ENCODE measurements at places on chromosomes 5 and 9.

DNA sequence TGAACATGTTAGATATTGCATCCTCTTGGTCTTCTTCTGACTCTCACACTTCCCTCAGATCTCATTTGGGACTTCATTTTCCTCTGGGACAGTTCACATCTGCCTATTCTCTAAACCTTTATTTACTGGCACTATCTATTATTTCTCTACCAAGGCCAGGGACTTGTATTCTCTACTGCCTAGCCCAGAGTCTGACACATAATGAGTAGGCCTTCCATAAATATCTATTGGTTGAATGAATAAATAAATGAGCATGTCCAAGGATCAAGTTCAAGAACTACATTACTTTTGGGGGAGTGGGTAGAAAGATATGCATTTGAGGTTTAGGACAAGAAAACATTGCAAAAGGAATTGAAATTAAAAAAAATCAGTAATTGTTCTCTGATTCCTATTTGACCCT lies 250.3 kb downstream of the TRIM32 start:
- no peak for DNase-seq

DNA sequence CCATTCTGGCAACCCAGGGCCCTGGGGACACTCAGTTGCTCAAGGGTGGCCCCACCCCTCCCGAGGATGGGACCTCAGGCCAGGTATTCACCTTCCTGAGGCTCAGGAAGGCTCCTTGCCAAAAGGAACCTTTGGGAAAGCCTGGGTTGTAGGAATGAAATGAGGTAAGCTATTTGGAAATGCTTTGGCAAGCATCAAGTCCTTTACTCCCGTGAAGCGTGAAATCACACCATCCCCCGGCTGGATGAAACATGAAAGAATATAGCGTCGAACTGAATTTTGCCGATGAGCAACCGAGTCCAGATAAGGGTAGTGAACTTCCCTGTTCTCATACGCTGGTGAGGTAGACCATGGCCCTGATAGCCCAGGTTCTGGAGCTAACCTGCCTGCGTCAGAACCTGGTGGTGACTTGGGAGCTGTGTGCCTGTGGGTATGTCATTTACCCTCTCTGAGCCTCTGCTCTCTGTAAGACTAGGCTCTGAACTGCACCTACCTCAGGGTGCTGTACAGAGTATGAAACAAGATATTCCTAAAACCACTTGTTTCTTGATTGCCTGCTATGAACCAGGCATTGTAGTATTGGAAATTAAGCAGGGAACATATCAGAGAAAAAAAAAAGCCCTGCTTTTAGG lies 105.3 kb upstream of the BOD1 start:
- DNase-seq = no peak

DNA sequence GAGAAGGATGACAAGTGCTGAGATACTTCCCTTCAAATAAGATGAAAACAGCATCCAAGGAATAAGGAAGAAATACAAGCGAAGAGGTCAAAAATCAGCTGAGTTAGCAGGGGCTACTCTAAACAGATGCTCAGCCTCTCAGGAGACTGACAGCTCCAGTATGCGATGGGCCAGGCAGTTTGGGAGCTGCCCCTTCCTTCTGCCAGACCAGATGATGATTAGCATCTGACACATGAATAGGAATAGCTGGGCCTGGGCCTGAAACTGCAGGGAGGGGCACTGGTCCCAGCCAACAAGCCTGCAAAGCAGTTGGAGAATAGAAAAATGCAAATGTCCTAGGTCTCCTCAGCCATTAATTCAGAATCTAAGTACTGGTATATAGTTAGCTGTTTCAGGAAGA lies 13.1 kb upstream of the MAP3K1 start:
- DNase-seq = no peak

- DNase-seq = no peak
These were observed 69.9 kb downstream of the LRSAM1 start for GRCh38 chr9:127520941-127521918.

- DNase-seq = no peak
These were observed 342.0 kb downstream of the MLLT3 start for GRCh38 chr9:20280330-20280729.

GRCh38 chr5:171308453-171309275 lies at the start of gene TLX3:
TSS of gene TLX3 (plus strand) at chr5:171309248. CDS start at chr5:171309366, 118 bp downstream.
- DNase-seq = no peak

- DNase-seq = no peak
These were observed 60.6 kb downstream of the NSUN2 start for GRCh38 chr5:6572086-6572824.

DNA sequence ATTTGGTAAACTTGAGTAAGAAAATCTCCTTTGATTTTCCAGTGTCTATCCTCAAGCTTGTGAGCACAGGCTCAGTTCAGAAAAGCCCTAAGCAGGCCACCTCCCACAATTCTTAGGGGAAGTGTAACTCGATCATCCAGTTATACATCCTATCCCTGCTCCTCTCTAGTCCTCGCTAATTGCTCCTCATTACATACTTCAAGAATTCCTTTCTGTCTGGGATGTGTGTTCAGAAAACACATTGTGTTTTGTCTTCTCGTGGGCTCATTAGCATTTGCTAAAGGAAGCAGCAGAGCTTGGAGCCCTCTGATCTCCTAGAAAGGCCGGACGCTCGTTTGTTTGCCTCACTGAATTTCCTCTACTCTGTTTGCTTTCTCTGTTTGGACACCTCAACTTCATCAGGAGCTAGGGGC lies 268.2 kb upstream of the RFX3 start:
- DNase-seq = no peak

GRCh38 chr9:136087741-136088480 lies 7.2 kb downstream of the NACC2 start:
- DNase-seq = no peak

- DNase-seq = no peak
These were observed 1161.7 kb upstream of the DMAC1 start for GRCh38 chr9:8961186-8961851.

- no peak for DNase-seq
These were observed 13.1 kb downstream of the TLN1 start for GRCh38 chr9:35718721-35719511.

- no peak for DNase-seq
These were observed 69.1 kb downstream of the ABCA1 start for GRCh38 chr9:104858846-104859245.

DNA sequence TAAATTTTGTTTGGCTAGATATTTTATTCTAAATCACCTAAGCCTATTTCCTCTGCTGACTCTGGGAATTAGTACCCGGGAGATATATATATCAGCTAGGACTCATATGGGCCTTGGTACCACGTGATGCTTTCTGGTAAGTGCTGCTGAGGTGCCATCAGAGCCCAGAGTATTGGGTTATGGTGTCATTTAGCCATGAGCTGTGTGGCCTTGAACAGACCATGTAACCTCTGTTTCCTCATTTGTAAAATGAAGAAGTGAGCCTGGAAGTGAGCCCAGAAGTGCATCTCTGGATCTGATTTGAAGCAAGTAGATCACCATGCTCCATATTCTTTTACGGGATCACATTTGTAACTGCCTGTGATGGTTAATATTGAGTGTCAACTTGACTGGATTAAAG lies 126.1 kb downstream of the GPBP1 start:
- DNase-seq = no peak

DNA sequence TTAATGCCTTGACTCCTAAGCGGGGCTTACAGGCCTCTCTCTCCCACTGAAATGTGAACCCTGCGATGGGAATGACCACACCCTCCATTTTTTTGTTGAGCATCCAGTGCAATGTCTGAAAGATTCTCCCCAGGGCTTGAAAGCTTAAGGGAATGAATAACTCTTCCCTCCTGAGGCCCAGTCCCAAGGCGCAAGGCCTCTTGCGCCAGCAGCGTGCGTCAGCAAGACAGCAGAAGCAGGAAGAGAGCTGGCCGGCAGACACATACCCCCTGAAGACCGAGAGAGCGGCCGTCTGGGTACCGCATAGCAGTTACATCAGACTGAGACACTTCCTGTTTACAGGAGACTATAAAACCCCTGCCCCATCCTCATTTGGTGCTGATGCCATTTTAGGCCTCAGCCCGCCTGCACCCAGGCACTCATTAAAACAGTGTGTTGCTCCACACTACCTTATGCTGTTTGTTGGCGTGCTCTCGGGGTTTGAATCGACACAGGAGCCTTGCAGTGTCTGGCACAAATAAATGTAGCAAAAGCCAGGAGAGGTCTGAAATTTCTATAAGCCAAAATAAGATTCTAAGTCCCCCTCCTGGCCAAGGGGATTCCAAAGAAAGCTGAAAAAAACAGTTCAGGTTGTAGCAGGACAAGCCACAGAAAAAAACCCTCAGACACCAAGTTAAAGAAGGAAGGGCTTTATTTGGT lies 62.3 kb downstream of the GDNF start:
- DNase-seq = no peak

DNA sequence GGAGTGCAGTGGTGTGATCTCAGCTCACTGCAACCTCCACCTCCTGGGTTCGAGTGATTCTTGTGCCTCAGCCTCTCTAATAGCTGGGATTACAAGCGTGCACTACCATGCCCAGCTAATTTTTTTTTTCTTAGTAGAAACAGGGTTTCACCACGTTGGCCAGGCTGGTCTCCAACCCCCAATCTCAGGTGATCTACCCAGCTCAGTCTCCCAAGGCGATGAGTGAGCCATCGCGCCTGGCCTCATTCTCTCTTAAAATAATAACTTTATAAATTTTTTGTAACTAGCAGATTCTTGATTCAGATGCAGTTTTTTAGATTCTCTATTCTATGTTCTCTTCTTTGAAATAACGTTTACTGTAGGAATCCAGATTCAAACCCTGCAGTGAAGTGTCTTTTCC lies 127.1 kb downstream of the GDNF start:
- no peak for DNase-seq

- no peak for DNase-seq
These were observed 67.1 kb downstream of the RETREG1 start for GRCh38 chr5:16549491-16550206.

GRCh38 chr9:20335668-20336332 lies 286.5 kb downstream of the MLLT3 start:
- DNase-seq = no peak

- no peak for DNase-seq
These were observed 23.5 kb downstream of the ITGA1 start for GRCh38 chr5:52811067-52811749.

GRCh38 chr9:133990366-133991213 lies 1.5 kb downstream of the VAV2 start:
- DNase-seq = no peak

Measured in substantia nigra (tissue), 51 donors.